ENCODE measurements at places on chromosomes 1 and 21.

DNA sequence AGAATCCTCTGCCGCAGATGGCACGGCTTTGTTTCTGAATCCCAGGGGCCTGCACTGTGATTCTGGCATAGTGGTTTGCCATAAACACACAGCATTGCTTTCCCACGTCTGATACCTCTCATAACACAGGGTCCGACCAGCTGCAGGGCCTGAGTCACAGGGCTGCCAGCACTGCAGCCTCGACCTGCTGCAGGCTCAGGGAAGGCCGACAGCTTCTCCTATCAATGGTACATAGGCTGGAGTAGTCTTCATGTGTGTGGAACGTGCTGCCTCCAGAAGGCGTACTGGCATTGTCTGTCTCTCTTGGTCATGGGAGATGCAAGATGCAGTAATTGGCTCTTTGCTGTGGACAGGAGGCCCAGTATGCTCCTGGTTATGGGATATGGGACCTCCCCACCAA lies 53.5 kb upstream of the PDE9A start:
- DNase-seq = no peak

GRCh38 chr1:211635597-211636205 lies 39.7 kb downstream of the NEK2 start:
- DNase-seq = no peak

GRCh38 chr1:197862221-197862620 lies 40.2 kb upstream of the C1orf53 start:
- DNase-seq = no peak

GRCh38 chr1:65092691-65093090 lies 55.3 kb upstream of the AK4 start:
- DNase-seq = no peak

All from CMK (cell line).